ENCODE measurements at places on chromosomes 6 and 20.
A peak's percentile ranks its signal among the peaks of the same experiment; 100 is the strongest.

DNA sequence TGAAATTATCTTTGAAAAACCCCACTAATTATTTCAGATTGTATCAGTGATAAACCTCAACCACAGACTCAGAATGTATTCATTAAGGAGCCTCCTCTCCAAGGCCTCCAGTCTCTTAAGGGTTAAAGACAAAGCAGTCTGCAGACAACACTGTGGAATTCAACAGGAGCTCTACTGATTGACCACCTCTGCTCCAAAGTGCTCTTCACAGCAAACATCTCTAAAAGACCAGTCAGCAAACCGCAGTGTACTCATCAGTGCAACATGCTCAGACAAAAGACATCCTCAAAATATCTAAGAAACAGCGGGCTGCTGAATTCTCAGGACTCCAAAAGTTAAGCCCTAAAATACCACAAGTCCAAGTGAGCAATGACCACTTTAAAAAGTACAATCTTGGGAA lies 42.0 kb downstream of the UQCC1 start:
- DNase-seq = no peak

- no peak for DNase-seq
These were observed 36.3 kb upstream of the CLIC5 start for GRCh38 chr6:46051962-46052361.

GRCh38 chr20:19970256-19970765 lies 46.9 kb upstream of the NAA20 start:
- no peak for DNase-seq

GRCh38 chr6:106082735-106083398 lies 3.3 kb upstream of the PRDM1 start:
- no peak for DNase-seq

DNA sequence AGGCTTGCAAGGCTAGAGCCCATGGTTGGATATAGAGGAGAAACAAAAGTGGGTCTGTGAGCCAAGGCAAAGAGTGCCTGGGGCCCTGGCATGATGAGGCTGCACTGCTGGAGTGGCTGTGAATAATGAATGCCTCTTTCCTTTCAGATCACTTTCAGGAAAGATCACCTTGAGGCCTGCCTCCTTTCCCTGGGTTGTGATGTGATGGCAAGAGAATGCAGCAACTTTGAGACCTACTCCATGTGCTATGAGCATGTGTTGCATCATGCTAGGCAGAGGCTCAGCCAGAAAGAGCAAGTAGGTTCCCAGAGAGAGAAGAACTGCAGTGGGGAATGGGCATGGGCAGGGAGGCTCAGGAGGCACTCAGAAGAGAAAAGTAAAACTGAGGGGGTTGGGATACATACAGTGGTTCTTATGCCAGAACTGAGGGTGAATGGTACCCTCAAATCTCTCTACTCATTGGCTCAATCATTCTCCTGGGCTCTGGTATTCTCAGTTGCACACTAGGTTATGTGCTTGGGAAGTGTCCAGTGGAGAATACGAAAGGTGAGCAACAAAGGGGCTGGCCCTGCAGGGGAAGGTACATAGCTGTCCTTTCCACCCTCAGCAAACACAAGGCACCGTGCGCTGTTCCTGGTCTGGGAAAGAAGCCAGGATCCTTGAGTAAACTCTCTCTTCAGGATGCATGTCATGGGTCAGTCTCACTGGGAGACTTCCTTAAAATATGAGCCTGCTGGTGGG lies 45.9 kb downstream of the CD164 start:
- DNase-seq = no peak

GRCh38 chr20:51385646-51386530 lies 156.6 kb downstream of the NFATC2 start:
- DNase-seq = no peak

DNA sequence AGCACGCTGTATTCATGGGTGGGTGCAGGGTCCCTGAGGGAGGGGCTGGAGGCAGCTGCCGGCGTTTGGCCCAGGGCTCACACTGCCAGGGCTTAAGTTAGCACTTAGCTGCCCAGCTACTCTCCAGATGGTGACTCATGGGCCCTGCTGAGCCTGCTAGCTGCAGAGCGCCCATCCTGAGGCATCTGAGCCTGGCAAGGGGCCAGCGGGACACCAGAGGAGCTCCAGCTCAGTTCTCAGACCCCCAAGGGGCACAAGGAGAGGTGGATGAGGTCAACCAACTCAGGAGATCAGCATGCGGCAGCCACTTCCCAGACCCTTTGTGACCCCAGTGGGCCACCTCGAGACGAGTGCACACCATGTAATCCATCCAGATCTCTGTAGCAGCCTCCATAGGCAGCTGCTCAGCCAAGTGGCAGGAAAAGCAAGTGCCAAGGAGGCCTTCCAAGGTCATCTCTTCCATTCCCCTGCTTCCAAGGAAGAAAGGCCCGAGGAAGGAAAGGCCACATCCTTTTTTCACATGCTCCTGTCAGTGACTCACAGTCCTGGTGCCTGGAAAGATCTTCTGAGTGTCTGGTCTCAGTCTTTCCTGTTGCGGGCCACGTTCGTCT lies 35.3 kb downstream of the FOXP4 start:
- DNase-seq = no peak

- no peak for DNase-seq
These were observed 77.1 kb upstream of the EMILIN3 start for GRCh38 chr20:41443691-41444090.

DNA sequence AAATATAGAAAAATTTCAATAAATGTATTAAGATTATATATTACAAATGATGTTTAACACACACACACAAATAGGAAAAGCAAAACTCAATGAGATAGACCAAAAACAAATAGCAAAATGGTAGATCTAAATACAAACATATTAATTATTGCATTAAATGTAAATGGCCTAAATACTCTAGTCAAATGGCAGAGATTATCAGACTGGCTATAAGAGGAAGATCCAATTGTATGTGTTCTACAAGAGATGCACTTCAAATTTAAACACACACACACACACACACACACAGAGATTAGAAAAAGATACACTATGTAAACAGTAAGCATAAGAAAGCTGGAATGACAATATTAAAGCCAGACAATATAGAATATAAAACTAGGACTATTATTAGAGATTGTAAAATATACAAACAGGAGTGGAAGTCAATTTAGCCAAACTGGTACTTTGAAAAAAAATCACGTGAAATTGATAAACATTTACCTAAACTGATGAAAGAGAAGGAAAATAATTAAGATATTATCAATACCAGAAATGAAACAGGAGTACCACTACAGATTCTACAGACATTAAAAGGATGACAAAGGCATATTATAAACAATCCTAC lies 150.5 kb downstream of the TBXT start:
- DNase-seq = no peak

DNA sequence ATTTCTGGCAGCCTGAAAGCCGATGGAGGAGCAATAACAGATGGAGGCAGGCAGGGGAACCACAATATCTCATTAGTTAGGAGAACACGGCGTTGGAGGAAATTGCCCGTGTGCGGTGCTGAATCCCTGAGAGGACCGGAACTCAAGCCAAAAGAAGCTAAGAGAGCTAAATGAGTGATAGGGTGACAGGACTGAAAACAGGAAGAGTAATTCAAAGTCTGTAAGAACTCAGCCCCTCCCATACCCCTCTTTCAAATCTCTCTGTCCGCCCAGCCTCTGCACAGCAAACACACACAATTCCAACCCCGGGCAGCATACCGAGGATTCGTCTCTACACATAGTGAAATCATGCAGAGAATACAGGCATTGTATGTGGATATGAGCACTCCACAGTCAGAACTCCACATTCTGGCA lies 2.6 kb upstream of the IPCEF1 start:
- DNase-seq = no peak

- DNase-seq = no peak
These were observed 299.8 kb upstream of the NOX3 start for GRCh38 chr6:155755452-155755851.

DNA sequence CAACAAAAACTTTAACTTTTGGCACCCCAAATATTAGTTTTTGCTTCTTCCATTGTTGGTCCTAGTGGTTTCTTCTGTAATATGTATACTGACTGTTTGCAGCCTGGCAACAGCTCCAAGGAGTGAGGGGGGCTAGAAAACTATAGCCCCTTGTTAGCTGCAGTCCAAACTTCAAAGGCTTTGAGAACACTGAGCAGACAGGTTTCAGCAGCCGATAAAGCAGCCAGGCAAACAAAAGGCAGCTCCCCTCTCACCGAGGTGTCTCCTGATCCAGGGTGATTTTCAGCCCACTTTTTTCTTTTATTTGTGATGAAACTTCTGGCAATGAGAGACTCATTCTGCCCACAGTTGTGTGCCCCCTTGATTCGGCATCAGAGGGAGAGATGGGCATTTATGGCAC lies 80.7 kb downstream of the OLIG3 start:
- no peak for DNase-seq

GRCh38 chr6:143164565-143165105 lies 103.9 kb downstream of the AIG1 start:
- DNase-seq = no peak

- peak; percentile 65 for DNase-seq
These were observed 54.4 kb downstream of the GOPC start for GRCh38 chr6:117547688-117548621.

- DNase-seq = no peak
These were observed 119.5 kb downstream of the FOXC1 start for GRCh38 chr6:1729133-1729749.

DNA sequence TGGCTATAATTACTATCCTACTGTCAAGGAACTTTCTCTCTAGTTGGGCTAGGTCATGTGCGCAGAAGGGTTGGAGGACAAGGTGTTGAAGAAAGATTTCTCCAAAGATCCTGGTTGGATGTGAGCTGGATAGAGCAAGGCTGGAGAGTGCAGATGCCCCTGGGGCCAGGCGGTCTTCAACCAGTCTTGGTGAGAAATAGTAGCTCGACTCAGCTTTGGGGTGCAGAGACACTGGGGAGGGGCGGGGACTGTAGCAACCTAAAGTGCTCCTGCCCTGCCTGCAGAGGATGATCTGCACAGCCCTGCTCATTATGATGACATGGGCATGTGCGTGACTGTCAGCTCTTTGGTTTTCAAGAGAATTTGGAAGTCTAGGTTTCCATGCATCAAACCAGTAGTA lies 35.9 kb downstream of the PHACTR3 start:
- DNase-seq = no peak

- DNase-seq = peak; percentile 65
These were observed 609 bp downstream of the OGFRL1 start for GRCh38 chr6:71289039-71289801.
